ENCODE measurements at places on chromosomes 4 and X.

DNA sequence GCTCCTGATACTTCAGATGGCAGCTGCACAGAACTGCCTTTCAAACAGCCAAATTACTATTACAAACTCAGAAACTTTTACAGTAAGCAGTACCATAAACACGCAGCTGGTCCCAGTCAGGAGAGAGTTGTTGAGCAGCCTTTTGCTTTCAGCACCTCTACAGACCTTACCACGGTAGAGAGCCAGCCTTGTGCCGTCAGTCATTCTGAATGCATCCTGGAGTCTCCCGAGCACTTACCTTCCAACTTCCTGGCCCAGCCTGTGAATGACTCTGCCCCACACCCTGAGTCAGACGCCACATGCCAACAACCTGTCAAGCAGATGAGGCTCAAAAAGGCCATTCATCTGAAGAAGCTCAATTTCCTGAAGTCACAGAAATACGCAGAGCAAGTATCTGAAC, 12.4 kb downstream of the ZBTB49 start:
- H3K27ac ChIP-seq, result no peak overlapping the region
- peaks cover 14% of the 10 kb centered on the region for H3K4me1 ChIP-seq
- H3K36me3 ChIP-seq, result peaks cover 8% of the 10 kb centered on the region
- no peak overlapping the region for H3K4me3 ChIP-seq

DNA sequence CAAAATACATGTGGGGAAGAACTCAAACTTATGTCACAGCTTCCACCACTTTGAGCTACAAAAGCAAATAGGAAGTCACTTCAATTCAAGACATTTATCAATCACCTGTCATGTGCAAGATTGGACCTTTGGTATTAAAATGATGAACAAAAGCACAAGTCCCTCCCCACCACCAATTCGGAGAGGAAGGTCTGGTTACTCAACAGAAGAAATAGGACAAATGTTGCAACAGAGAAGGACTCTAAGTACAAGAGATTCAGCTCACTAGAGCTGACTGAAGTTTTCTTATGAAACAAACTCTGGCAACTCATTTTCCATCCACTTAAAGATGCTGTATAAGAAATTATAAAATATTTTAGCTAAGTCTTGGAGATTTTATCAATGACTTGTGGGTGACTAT, 16.0 kb upstream of the MMRN1 start:
- no peak overlapping the region for H3K27ac ChIP-seq
- peaks cover 36% of the 10 kb centered on the region for H3K27me3 ChIP-seq
- no peaks in the 10 kb centered on the region for H3K36me3 ChIP-seq

GRCh38 chr4:176186067-176186466, 9.3 kb downstream of the SPATA4 start:
- DNase-seq, result no peak
- H3K36me3 ChIP-seq, result peaks cover 5% of the 10 kb centered on the region
- no peak overlapping the region for H3K27ac ChIP-seq
- no peak overlapping the region for H3K4me3 ChIP-seq

- H3K4me3 ChIP-seq, result no peak overlapping the region
- H3K27me3 ChIP-seq, result no peaks in the 10 kb centered on the region
- H3K4me1 ChIP-seq, result no peaks in the 10 kb centered on the region
- H3K27ac ChIP-seq, result no peak overlapping the region
- DNase-seq, result no peak
These were observed 23.5 kb upstream of the THOC2 start for GRCh38 chrX:123756320-123756719.

- peaks cover 30% of the 10 kb centered on the region for H3K4me1 ChIP-seq
- no peak for DNase-seq
- no peaks in the 10 kb centered on the region for H3K27me3 ChIP-seq
These were observed 965 bp downstream of the PPA2 start for GRCh38 chr4:105472871-105473323.

DNA sequence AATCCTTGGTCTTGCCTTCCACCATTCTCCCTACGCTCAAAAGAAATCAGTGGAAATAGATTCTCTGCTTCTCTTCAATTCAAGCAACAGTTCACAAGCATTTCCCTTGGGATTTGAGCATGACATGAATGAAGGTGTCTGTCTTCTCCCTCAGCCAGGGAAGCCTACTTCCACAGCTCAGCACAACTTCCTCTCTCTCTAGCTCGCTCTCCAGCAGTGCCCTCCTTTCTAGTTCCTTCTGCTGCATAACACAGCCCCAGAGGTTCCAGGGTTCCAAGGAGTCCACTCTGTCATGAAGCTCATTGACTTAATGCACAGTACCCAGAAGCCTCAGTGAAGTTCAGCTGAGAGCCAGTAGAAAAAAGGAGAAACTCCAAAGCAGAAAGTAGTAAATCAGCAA, 81.3 kb downstream of the PLS3 start:
- H3K4me1 ChIP-seq, result no peaks in the 10 kb centered on the region
- H3K36me3 ChIP-seq, result no peaks in the 10 kb centered on the region
- no peak overlapping the region for H3K27ac ChIP-seq
- H3K27me3 ChIP-seq, result no peaks in the 10 kb centered on the region
- H3K4me3 ChIP-seq, result no peak overlapping the region
- DNase-seq, result no peak

DNA sequence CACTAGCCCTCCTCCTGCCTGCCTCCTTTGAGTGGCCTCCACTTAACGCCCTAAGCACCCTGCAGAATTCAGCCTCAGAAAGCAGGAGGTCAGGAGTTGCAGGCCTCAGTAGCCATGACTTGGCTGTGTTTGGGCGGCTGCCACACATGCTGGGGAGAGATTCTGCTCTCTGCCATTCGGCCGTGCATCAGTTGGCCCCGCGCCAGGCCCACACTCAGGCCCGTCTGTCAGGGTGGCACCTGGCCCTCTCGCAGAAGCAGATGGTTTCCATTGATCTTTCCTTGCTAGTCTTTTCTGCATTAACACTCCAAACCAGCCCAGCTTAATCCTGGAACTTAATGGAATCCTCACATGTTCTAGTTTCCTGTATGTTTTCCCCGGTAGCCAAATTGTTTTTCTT, 30.7 kb upstream of the ATP6AP2 start:
- no peaks in the 10 kb centered on the region for H3K4me1 ChIP-seq
- H3K27ac ChIP-seq, result no peak overlapping the region
- DNase-seq, result no peak
- no peak overlapping the region for H3K4me3 ChIP-seq
- H3K36me3 ChIP-seq, result no peaks in the 10 kb centered on the region
- peaks cover 7% of the 10 kb centered on the region for H3K27me3 ChIP-seq

DNA sequence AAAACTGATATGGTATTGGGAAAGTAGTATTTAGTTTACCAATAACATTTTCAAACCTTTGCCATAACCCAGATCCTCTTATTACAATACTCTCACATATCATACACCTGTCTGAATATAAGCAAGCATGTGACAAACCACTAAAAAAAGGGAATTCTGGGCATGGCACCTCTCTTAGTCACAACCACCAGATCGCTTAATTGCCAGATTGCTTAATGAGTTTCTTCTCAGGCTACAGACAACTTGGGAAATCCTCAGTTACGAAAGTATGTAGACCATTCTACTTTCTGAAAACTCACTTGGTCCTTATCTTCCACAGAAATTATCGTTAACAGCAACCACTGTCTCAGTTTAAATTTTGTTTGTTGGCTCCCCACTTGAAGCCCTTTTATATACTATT, 2.1 kb downstream of the NAF1 start:
- H3K36me3 ChIP-seq, result peaks cover 11% of the 10 kb centered on the region
- no peaks in the 10 kb centered on the region for H3K27me3 ChIP-seq
- no peak for DNase-seq

DNA sequence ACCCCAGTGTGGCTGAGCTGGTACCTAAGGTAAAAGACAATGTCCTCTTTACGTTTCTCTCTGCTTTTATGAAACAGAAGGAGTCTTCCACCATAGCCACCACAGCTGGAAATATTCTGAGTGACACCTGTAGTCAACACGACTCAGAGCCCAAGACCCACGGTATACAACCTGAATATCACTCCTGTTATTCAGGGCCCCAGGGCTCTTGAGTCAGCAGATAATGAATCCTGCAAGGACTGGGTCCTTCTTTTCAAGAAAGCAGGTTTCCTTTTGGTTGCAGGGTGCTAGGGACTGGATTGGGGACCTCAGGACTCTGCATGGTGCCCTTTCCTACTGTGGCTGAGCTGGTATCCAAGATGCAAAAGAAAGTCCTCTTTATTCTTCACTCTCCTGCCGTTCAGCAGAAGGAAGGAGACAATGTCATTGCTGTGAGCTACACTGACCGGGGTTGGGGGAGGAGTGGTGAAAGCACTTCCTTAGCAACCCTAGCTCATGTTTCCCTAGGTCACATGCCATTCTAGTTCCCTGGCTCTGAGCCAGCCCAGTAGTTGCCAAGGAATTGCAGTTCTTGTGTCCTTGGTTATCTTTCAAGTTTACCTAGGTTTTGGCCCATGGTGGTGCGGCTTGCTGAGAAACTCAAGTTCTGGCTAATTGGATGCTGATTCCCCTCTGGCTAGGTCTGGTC, 23.7 kb upstream of the UNC5C start:
- H3K4me3 ChIP-seq, result no peak overlapping the region
- no peak overlapping the region for H3K27ac ChIP-seq
- H3K27me3 ChIP-seq, result no peaks in the 10 kb centered on the region
- DNase-seq, result no peak

- no peaks in the 10 kb centered on the region for H3K4me1 ChIP-seq
- H3K4me3 ChIP-seq, result no peak overlapping the region
- H3K27ac ChIP-seq, result no peak overlapping the region
- no peak for DNase-seq
- H3K36me3 ChIP-seq, result no peaks in the 10 kb centered on the region
- H3K27me3 ChIP-seq, result no peaks in the 10 kb centered on the region
These were observed 187.7 kb upstream of the HCCS start for GRCh38 chrX:10923466-10923865.

DNA sequence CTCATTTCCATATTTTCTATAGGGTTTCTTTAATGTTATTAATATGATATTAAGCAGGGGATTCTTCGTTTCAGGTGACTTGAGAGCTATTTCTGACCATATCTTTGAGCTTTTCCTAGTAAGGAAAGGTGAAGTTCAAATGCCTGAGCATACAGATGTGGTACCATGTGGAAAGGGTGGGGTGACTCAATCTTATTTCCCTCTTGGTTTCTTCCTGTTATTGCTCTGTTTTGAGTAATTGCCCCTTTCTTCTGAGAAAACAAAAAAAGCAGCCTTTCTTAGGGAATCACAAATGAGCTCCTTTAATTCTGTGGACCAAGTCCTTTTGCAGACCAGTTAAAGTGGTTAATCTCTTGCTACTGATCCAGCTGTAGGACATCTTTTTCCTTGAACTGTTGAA, 41.0 kb upstream of the AGA start:
- H3K4me3 ChIP-seq, result no peak overlapping the region
- H3K36me3 ChIP-seq, result peaks cover 4% of the 10 kb centered on the region
- H3K27ac ChIP-seq, result no peak overlapping the region
- no peaks in the 10 kb centered on the region for H3K27me3 ChIP-seq

GRCh38 chrX:153621949-153622598, 23.1 kb upstream of the CCNQ start:
- no peak overlapping the region for H3K27ac ChIP-seq
- no peaks in the 10 kb centered on the region for H3K36me3 ChIP-seq
- no peaks in the 10 kb centered on the region for H3K4me1 ChIP-seq
- H3K4me3 ChIP-seq, result no peak overlapping the region

GRCh38 chr4:103118166-103118565, 18.5 kb upstream of the BDH2 start:
- H3K4me1 ChIP-seq, result peaks cover 3% of the 10 kb centered on the region
- no peak overlapping the region for H3K27ac ChIP-seq
- H3K4me3 ChIP-seq, result no peak overlapping the region

DNA sequence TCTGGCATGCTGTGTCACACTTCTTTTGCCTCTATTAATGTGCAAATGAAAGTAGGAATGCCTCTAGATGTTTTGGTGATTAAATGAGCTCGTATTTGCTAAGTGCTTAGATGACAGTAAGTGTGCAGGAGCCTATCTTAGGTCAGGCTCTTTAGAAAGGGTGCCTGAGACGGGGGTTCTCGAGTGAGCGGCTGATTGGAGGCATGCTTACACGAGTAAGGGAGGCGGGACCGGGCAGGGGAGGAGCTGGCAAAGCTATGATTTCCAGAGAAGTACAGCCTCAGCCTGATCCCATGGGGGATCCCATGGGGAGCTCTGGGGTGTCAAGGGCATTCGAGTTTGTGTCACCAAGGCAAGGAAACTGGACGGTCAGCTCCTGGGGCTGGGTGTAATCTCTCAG, 44.8 kb downstream of the CLDN34 start:
- peak overlapping the region; percentile 78 for H3K4me3 ChIP-seq
- H3K27me3 ChIP-seq, result no peaks in the 10 kb centered on the region

DNA sequence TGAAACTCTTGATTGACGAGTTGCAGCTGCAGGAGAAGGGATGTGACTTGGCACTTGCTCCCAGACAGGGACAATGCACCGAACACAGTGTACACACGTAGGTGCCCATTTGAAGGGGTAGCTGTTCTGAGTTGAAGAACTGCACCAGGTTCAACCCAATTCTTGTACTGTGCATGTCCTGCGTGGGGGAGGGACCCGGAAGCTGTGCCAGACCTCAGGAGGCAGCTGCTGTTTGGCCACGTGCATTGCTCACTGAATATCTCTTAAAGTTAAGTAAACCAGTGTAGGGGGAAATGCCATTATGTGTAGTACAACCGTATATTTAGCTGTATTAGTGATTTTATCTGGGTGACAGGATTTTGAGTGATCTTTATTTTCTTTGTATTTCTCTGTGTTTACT, 12.0 kb upstream of the RBBP7 start:
- H3K36me3 ChIP-seq, result no peaks in the 10 kb centered on the region
- no peaks in the 10 kb centered on the region for H3K27me3 ChIP-seq
- H3K4me3 ChIP-seq, result peak overlapping the region; percentile 77
- no peaks in the 10 kb centered on the region for H3K4me1 ChIP-seq

DNA sequence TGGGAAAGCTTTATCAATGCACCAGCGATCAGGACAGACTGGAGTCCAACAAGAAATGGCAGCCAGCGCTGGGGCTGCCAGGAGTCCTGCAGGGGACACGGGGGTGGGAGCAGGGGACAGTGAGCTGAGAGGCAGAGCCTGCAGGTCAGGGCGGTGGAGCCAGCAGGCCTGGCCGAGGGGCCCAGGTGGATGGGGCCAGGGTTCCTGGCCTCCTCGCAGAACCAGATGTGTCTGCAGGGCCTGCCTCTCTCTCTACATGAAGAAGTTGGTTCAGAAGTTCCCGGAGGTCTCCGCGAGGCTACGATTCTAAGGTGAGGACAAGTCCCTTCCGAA, 63.6 kb downstream of the CPZ start:
- H3K36me3 ChIP-seq, result no peaks in the 10 kb centered on the region
- no peak overlapping the region for H3K4me3 ChIP-seq
- H3K27ac ChIP-seq, result no peak overlapping the region
- no peaks in the 10 kb centered on the region for H3K4me1 ChIP-seq

- no peak overlapping the region for H3K4me3 ChIP-seq
- peaks cover 31% of the 10 kb centered on the region for H3K27me3 ChIP-seq
- H3K4me1 ChIP-seq, result no peaks in the 10 kb centered on the region
- H3K27ac ChIP-seq, result no peak overlapping the region
- DNase-seq, result no peak
These were observed 92.2 kb downstream of the MAML3 start for GRCh38 chr4:140061659-140062289.

DNA sequence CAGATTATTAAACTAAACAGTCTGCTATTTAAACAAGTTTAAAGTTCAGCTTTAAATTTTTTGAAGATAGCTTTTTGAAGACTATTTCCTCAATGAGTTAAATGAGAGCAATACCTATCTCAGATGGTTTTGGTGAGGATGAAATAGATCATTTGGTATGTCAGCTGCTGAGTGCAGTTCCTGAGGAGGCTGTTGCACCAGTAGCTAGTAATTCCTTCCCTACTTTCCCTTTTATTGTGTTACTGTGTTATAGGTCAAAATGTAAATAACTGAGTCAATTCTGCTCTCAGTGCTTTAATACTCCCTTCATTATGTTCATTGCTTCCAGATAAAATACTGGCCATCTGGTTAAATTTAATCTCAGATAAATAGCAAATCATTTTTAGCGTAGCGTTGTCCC, 48.6 kb downstream of the BMPR1B start:
- no peak for DNase-seq
- H3K36me3 ChIP-seq, result no peaks in the 10 kb centered on the region
- H3K4me3 ChIP-seq, result no peak overlapping the region
- H3K27me3 ChIP-seq, result peaks cover 20% of the 10 kb centered on the region
- H3K4me1 ChIP-seq, result no peaks in the 10 kb centered on the region

Data from T-helper 17 cell (primary cell).